ENCODE measurements at places on chromosomes 5 and 9.

DNA sequence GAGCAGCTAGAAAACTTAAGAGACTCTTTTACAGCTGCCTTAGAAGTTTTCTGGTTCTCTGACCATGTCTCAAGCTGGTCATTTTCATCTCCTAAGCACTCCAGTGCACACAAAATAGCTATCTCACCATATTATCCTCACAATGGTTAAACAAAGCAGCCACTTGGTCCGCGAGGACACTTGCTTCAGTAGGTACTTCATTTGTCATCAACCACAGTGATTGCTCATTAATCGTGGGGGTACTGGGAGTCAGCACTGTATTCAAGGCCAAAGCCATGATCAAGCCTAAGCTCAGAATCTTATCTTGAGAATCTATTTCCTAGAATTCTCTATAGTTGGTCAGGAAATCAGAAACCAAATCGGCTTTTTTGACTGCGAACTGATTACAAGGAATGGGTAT, 2.9 kb downstream of the ARL14EPL start:
- DNase-seq = no peak

DNA sequence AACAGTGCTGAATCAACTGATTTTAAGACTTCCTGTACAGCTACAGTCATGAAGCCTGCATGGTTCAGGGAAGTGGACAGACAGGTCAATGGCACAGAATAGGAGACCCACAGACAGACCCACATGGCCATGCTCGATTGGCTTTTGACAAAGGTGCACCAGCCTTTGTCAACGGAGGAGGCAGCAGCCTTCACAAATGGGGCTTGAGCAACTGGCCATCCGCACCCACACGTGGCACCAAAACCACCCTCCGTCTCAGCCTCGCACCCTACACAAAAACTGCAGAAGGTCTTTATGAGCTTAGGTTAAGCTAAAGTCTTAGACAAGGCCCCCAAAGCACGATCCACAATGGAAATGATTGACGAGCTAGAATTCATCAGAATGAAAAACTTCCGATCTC, 59.5 kb upstream of the UBAC1 start:
- no peak for DNase-seq

DNA sequence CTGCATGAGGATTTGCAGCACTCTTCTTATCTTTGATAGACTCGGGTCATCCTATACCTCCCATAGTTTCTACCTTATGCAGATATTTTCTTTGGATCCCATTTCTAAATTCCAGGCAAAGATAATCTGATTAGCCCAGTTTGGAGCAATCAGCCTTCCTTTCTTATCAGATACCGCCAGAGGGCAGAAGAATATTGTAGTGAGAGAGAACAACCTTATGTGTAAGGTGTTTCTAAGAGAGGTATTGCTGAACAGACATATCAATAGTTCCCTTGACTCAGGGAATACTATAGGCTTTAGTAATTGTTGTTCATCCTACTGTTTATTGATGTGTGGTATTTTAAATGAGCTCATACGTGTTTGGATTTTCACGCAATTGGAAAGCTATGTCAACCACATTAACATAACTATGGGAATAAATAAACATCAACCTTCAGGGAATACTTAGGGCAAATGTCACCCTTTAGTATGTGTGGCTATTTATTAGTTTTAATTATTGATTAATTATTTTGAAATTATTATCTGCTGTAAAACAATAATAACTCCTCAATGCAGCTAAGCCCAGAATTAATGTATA, 1435.2 kb upstream of the CDH9 start:
- DNase-seq = no peak

DNA sequence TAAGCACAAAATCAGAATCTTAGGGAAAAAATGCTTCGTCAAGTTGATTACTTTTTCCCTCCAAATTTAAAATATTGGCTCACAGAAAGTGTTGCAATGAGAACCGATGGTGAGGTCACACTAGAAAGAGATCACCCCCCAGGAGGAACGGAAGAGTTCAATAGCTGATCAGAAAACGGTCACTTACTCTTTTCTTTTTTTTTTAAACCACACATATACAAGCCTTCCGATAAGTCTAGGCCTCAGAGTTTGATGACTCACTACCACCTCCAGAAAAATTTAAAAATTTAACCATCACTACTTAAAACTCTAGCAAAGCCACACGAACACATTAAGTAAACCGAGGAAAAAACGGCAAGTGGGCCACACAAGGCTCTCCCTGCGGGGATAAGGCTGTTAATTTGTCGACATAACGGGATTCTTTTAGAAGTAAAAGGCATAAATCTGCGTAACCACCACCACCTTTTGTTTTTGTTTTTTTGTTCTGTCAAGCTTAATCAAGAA, 1.2 kb downstream of the SURF4 start:
- no peak for DNase-seq

GRCh38 chr9:128733256-128733655, 9.3 kb upstream of the ZDHHC12 start:
- no peak for DNase-seq

DNA sequence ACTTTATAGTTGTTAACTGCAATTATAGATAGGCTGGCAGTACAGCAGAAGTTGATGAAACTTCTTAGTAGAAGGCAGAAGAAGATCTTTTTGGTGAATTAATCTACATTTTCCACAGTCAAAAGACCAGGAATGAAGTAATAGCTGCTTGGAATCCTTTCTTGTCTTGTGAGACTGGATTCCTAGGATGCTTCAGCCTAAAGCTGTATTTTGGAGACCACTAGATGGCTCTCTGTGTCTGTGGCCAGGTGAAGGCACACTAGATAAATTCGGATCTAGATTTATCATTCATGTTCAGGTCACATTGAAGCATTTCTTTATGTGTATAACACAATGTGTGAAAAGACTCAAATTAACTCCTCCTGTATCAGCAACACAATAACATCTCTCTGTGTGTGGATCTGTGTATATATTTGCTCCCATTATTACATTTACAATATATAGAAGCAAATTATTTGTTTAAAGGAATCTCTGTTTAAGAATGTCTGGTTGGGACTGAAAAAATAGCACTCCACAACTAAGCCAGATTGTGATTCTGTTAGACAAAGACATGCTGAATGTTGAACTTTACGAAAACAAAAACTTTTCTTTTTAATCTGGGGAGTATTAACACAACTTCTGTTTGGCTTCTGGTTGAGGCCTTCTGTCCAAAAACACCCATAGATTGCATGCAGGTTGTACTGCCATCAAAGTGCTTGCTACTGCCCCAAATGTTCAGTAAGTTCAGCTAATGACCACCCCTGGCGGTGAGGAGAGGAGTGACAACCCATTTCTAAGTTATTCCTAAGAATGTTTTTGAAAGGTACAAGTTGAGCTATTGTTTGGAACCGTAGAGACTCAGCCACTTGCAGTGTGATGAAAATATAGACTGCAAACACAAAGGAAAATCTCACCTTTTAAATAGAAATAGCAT, 10.6 kb downstream of the GRIN3A start:
- no peak for DNase-seq

DNA sequence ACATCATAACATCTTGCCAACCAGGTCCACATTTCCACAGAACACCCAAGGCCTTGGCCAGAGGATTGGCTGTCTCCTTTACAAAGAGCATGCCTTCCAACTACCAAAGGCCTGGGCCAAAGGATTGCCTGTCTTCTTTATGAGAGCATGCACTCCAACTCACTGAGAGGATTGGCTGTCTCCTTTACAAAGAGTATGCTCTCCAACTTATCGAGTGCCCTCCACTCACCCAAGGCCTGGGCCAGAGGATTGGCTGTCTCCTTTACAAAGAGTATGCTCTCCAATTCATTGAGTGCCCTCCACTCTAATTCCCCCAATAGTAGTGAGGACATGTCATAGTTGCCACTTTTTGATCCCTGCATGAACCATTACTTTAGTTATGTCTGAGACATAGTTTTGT, 79.9 kb upstream of the TAS2R1 start:
- no peak for DNase-seq

DNA sequence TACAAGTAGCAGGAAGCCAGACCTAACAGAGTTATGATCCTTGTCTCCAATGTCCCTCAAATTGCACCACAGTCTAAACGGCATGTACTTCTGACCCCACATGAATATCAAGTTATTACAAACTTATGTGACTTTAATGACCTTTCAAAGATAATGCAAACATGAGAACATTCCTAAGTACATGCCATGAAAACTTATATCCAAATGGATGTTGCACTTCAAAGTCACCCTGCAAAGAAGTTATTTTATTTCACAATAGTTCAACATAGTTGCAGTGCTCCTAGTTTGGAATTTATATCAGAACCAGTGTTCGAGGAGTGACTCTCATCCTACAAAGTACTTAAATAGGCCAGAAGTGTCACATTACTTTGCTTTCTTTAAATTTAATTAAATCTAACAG, 41.2 kb upstream of the ITGA1 start:
- no peak for DNase-seq

GRCh38 chr5:37355161-37355560, 15.7 kb downstream of the NUP155 start:
- DNase-seq = no peak

GRCh38 chr5:31120642-31120948, 72.9 kb upstream of the CDH6 start:
- no peak for DNase-seq

DNA sequence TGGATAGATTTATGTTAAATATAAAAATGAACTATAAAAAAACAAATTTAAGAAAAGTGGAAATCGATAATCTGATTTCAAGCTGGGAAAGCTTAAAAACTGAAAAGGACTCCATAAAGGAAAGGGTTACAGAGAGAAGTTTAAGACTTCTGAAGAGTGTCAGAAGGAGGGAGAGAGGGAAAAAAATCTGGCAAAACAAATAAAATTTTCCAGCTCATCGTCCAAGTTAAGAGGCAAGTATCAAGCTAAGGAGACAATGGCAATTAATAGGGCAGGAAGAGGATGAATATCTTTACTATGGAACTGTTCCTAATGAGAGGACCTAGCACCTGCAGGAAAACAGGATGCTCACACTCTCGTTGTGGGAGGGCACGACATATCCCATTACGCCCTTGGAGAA, 20.5 kb upstream of the HEXB start:
- no peak for DNase-seq

DNA sequence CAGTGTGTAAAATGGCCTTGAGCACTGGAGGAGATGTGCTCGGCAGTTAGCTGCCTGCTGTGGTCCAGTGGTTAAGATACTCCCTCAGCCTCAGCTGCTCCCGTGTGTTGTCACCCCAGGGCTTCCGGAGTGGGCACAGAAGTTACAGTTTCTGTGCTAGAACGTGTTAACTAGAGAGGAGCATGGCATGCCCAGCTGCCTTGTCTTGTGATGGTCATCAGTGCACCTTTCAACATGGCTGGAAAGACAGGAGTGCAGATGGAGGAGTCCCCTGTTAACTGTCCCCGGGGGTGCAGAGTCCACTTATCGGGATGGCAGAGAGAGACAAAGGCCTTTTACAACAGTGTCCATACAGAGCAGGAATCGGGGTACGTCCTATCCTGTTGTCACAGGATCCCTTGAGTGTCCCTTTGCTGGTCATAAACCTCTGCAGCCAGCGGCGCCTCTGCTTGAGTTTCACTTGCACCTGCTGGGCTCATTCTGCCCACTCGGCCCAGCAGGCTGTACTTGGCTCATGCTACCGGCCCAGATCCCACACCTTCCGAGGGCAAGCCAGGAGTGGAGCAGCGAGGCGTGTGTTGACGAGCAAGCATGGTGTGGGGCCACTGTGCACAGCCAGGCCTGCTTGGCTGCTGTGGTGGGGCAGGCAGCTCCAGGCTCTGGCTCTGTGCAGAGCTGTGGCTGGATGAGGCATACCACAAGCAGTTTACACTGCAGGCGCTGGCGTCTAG, 112.6 kb downstream of the EHMT1 start:
- DNase-seq = no peak

GRCh38 chr9:87567001-87567400, 69.3 kb downstream of the DAPK1 start:
- no peak for DNase-seq

DNA sequence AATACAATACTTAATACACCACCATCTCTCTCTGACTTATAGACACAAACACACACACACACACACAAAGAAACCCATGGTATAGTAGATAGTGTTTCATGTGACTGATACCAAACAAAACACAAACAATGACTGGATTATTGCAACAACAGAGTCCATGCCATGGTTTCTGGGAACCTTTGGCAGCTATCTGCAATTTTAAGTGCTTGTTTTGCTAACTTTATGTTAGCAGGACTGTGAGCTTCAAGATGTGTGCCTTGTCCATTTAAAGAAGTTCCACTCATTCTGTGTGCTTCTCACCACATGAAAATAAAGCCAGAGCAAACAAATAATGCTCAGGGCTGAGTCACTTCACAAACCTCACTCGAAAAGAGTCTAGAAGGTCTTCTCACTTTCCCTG, 15.1 kb upstream of the LURAP1L start:
- DNase-seq = no peak

GRCh38 chr5:67319935-67320725, 123.5 kb upstream of the CD180 start:
- DNase-seq = no peak

DNA sequence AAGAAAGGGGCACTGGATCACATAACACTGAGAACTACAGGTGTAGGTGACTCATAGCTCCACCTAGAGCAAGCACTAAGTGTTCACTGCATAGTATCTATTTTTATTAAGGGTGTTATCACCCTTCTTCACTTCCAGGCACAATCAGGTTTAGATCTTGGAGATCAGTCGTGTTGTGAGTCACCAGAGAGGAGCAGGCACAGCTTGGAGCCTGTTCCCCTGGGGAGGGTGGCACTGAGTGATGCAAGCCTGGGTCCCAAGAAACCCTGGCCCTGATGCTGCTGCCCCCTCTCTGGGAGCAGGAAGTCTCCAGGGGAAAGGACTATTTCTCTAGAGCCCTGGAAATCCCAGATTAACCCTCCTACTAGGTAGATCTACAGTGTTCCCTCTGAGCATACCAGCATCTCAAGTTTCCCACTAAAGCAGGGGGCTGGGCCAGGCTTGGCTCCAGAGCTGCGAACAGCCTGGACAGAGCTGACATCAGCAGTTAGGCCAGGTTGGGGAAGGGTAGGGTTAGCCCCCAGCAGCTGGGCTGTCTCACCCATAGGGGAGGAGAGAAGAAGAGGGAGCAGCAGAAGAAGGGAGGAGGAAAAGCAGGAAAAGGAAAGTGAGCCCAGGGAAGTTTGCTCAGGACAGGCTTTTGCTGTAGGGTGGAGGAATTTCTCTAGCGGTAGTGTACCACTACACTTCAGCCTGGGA, 28.1 kb upstream of the SPINK4 start:
- no peak for DNase-seq

- no peak for DNase-seq
Observed at GRCh38 chr5:8436924-8437323, 568.0 kb downstream of the MTRR start.
